ENCODE measurements at places on chromosomes 7 and 10.

GRCh38 chr7:26681819-26682418 is 182.5 kb downstream of the SKAP2 start:
- peak; percentile 33 for DNase-seq

DNA sequence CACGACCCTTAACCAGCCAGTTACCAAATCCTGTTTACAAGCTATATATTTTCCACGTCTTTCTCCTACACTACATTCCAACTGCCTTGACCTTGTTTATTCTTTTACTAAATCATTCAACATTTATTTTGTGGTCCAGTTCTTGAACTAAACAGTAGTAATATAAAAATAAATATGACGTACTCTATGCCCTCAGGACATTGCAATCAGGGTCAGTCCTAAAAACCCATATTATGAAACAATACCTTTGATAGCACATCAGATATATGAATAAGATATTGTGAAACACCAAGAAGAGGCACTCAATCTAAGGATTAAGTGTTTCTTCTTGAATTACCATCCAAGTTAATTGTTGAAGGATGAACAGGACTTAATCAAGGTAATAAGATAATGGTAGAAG is 52.5 kb upstream of the WNT16 start:
- DNase-seq: no peak

GRCh38 chr7:102897211-102897631 is 15.6 kb upstream of the LRRC17 start:
- no peak for DNase-seq

DNA sequence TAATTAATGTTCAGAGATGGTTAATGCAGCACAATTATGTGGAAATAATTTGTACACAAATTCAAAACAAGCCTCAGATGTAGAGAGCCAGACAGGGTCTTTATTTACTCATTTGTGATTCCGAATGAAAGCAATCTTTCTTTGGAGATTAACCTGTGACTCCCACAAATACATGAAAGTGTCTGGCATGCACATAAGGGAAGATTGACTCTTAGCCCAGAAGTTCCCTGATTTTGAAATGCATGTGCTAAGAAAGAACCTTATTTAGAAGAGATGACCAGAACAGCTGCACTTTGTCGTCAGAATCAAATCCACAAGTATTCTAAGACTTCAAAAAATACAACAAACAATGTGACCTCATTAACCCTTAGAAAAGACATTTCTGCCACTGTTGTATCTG is 45.1 kb downstream of the RNLS start:
- no peak for DNase-seq

GRCh38 chr7:116560021-116560970 is 35.5 kb downstream of the CAV1 start:
- DNase-seq: no peak

DNA sequence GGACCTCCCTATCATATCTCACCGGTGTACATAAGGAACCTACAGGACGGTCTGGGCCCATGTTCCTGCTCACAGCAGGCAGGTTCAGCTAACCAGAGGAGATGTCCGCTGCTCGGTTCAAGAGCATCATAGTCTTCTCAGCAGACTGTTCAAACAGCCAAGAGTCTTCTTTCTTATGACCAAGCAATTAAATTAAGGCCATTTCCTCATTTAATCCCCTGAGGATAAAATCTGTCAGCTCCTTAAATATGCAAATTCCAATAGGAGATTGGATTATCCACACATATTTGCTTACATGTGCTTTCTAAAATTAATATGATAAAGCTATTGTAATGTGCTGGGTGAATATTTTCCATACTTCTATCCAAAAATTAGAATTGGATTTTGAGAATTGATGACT is 59.7 kb downstream of the LMBR1 start:
- DNase-seq: no peak

DNA sequence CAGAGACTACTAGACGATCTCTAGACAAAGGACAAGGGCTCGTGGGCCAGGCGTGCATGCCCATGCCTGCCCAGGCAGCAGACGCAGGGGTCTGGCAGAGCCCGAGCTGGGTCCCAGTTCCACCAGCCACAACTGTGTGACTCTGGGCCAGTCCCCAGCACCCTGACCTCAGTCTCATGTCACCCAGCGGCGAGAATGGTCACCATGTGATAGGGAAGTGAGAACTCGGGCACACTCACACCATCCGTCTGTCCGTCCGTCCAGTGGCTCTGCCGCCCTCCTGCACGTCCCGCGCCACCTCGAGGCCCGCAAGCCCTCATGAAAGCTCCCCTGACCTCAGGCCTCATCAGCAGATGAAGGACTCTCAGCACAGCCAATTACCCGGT is 280.0 kb downstream of the ELFN1 start:
- DNase-seq: no peak

DNA sequence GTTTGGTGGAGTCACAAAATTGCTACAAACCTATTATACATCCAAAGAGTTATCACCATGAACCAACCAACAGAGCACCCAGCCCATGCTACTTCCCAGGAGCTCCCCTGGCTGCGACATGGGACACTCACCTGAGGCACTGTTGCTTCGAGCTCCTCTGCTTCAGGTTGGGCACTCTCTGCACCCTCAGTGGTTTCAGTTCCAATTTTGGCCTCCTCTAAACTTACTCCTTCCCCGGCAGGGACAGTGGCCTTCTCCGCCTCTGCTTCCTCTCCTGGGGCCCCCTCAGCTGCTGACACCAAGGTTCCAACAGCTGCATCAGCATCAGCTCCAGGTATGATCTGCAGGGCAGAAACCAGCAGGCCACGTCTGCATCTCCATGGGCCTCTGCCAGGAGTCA is 120.4 kb upstream of the TARP start:
- DNase-seq: no peak

DNA sequence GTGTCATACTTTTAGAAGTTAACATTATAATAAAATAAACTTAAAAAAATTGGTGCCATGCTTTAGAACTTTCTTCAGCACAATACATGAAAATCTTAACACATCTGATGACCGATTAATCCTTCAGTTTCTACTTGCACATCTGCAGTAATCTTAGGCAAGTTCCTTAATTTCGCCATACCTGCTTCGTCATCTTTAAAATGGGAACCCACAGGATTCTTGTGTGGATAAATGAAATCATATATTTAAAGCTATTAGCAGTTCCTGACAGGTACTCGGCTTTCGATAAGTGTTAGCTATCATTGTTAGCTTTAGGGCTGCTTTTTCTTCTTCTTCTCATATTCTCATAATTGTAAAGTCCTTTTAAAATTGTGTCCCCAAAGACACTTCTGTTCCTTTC is 907 bp upstream of the VPS50 start:
- peak; percentile 13 for DNase-seq

DNA sequence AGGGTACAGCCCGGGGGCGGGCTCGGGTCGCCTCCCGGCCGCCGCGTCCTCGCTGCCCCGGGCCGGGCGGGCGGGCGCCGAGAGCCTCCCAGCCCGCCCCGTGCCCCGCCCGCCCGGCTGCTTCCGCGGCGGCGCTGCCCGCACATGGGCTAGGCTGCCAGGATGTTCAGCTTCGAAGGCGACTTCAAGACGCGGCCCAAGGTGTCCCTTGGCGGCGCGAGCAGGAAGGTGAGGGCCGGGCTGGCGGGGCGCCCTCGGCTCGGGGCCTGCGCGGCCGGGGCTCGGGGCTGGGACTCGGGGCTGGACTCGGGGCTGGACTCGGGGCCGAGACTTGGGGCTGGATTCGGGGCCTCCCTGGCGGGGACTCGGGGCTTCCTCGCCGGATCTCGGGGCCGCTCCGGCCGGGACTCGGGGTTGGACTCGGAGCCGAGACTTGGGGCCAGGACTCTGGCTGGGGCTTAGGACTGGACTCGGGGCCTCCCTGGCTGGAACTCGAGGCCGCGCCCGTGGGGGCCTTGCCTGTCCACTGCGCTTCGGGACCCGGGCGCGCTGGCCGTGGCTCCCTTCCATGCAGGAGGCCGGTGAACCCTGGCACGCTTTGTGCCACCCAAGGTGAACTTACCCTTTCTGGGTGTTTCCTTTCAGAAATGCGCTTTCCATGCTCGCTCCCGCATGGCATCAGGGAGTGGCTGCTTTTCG is 534 bp downstream of the UBE3C start:
- DNase-seq: peak; percentile 77

- no peak for DNase-seq
These were observed 84.4 kb downstream of the EBF3 start for GRCh38 chr10:129879655-129880054.

DNA sequence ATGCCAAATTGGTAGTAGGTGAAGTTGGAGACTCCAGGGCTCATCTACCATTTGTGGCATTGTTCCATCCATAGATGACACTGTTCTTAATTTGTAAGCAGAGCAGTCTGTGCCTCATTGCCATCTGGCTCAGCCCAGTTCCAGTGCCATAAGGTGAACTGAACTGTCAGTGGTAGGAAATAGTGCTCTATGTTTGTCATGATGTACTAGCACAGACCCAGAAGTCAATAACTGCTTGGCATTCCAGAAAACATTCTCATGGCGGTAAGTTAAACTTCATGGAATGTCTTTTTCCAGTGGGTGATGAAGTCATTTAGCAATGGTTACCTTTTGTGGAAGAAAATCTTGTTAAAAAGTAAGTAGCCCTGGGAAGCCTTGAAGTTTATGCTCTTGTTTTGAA is 302.7 kb downstream of the SUGCT start:
- no peak for DNase-seq

- no peak for DNase-seq
These were observed 1.4 kb downstream of the MAGI2 start for GRCh38 chr7:79452032-79452494.

DNA sequence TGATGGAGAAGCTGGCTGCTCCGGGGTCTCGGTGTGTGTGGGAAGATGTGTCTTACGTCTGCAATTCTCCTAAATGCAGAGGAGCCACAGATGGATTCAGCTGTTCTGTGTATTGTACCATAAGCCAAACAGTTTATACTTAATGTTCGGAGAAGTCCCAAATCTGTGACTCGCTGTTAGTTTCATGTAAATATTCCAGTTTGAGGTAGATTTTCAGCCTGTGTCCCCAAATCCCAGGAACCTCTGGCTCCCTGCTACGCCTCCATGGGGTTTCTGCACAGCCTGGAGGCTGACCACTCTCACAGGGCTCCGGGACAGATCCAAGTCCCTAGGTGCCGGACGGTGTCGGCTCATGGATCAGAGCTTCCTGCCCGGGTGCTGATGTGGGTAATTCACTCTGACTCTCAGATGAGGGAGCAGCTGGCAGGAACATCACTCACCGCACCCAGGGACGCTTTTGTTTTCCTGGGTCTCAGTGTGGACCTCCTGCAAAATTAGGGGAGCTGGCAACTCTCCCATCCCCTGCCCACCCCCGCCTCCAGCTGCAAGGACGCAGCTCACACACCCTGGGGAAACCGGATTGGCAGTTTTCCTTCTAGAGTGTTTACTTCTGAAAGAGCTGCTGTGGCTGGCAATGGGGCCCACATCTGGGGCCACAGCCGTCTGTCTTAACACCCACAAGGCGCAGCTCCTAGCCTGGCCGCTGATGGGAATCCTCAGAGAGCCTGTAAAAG is 421.1 kb upstream of the FOXK1 start:
- DNase-seq: no peak

- no peak for DNase-seq
These were observed 85.5 kb downstream of the WIPF3 start for GRCh38 chr7:29891766-29892165.

DNA sequence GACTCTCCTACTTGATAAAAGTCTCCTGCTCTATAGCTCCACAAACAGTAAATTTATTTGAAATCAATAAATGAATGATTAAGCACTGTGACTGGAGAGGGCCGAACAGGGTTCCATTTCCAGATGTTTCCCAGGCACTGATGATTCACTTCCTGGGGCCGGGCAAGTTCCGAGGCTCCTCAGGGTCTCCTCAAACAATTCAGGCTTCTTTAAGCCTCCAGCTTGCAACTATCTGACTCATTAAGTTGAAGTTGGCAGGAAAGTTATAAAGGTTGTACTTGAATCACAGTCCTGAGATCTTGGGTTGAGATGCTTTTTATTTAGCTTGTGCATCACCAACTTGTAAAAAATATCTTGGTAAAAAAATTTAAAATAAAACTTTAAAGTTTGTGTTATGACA is 612.9 kb downstream of the DNAJB6 start:
- DNase-seq: no peak

GRCh38 chr7:32673275-32673983 is 178.1 kb downstream of the AVL9 start:
- no peak for DNase-seq

DNA sequence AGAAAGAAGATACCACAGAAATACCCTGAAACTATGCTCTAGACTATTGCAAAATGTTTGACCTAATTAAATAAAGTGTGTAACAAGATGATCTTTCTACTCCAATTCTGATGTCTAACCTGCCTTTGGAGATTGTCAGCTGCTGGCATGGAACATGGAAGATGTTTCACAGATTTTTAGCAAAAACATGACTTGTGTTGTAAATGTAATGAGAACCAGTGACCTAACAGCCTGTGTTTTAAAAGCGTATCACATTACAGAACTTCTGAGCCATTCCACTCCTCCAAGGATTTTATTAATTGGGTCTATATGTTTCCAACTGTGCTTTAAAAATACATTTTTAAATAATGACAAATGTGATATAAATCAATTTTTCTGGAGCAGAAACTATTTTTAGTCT is 526.3 kb upstream of the SEMA3D start:
- no peak for DNase-seq

DNA sequence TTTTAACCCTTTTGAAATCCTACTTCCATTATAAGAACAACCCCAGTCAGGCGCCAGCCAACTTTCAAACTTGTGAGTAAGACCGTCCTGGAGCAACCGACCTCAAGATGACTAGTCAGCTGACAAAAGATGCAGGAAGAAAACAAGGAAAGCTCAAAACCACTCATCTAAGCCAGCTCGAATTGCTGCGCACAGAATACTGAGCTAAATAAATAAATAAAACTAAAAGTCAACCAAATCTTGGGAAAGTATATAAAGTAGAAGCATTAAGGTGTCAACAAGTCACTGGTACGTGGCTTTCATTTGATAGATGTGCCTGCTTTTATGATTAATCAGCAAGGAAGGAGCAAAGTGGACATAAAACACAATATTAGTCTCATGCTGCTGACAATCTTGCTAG is 1269.8 kb downstream of the XPNPEP1 start:
- DNase-seq: no peak

- DNase-seq: no peak
These were observed 7.7 kb downstream of the UNC5B start for GRCh38 chr10:71219918-71220688.

DNA sequence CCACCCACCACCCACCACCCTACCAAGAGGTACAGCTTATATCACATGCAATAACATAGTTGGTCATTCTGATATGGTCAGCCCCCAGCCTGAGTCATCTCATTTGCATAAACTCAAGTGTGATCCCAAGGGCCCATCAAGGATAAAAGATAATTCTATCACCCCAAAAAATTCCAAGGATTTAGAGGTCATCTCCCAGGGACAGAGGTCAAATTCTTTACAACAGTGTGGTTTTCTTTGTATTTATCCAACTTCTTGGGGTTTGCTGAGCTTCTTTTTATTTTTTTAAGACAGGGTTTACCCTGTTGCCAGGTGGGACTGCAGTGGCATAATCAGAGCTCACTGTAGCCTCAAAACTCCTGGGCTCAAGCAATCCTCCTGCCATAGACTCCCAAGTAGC is 9.4 kb upstream of the GTPBP10 start:
- no peak for DNase-seq

- DNase-seq: no peak
These were observed 20.8 kb upstream of the ALOX5 start for GRCh38 chr10:45353186-45353585.

Measured in CD4-positive, alpha-beta T cell treated with Interleukin-21 for 1 hour (primary cell).